Activated naive CD4-positive, alpha-beta T cell treated with anti-CD3 and anti-CD28 coated beads for 36 hours (primary cell): ENCODE measurements at places on chromosomes 6 and 20.

GRCh38 chr6:134424165-134424797 lies 106.4 kb upstream of the SGK1 start:
- DNase-seq, result no peak
- no peak overlapping the region for H3K4me3 ChIP-seq
- H3K27ac ChIP-seq, result no peak overlapping the region
- H3K27me3 ChIP-seq, result no peaks in the 10 kb centered on the region

- peaks cover 53% of the 10 kb centered on the region for H3K27me3 ChIP-seq
- H3K36me3 ChIP-seq, result no peaks in the 10 kb centered on the region
- DNase-seq, result peak; percentile 24
- H3K4me1 ChIP-seq, result peaks cover 15% of the 10 kb centered on the region
- peak overlapping the region; percentile 69 for H3K4me3 ChIP-seq
These were observed 20.8 kb downstream of the HLA-DRA start for GRCh38 chr6:32460528-32460927.

DNA sequence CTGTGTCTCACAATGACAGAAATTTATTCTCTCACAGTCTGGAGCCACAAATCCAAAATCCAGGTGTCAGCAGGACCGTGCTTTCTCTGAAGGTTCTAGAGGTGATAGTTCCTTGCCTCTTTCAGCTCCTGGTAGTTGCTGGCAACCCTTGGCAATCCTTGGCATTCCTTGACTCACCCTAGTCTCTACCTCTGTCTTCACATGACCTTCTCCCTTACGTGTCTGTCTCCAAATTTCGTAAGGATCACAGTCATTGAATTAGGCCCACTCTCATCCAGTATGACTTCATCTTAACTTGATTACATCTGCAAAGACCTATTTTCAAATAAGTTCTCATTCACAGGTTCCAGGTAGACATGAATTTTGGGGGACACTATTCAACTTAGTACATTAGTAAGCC lies 143.1 kb downstream of the CEP57L1 start:
- no peak overlapping the region for H3K4me3 ChIP-seq
- no peak overlapping the region for H3K27ac ChIP-seq
- peaks cover 11% of the 10 kb centered on the region for H3K4me1 ChIP-seq
- no peak for DNase-seq
- H3K27me3 ChIP-seq, result no peaks in the 10 kb centered on the region

DNA sequence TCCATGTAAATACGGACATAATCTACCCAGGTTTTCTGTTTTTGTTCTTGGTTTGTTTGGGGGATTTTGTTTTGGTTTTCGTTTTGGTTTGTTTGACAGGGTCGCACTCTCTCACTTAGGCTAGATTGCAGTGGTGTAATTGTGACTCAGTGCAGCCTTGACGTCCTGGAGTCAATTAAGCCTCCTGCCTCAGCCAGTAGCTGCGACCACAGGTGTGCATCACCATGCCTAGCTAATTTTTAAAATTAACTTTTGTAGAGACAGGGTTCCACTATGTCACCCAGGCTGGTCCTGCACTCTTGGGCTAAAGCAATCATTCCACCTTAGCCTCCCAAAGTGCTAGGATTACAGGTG lies 37.8 kb upstream of the EYA4 start:
- no peaks in the 10 kb centered on the region for H3K27me3 ChIP-seq
- no peak overlapping the region for H3K27ac ChIP-seq
- no peak for DNase-seq
- H3K4me3 ChIP-seq, result no peak overlapping the region

DNA sequence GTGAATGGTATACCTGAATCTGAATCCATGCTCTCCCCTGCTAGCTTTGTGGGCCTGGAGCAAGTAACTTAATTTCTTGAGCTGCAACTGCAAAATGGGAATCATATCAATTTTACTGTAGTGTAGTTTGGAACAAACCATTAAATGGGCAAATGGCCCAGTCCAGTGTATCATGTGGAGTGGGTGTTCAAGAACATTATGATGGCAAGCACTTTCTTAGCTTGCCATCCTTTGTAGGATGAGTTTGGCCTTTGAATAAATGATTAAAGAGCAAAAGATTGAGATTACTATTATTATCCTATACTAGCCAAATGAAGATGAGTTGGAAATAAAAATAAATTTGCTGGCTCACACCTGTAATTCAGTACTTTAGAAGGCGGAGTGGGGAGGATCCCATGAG lies 120.4 kb downstream of the SESN1 start:
- no peak for DNase-seq
- no peak overlapping the region for H3K27ac ChIP-seq
- peaks cover 7% of the 10 kb centered on the region for H3K36me3 ChIP-seq
- H3K4me3 ChIP-seq, result no peak overlapping the region
- H3K4me1 ChIP-seq, result no peaks in the 10 kb centered on the region

DNA sequence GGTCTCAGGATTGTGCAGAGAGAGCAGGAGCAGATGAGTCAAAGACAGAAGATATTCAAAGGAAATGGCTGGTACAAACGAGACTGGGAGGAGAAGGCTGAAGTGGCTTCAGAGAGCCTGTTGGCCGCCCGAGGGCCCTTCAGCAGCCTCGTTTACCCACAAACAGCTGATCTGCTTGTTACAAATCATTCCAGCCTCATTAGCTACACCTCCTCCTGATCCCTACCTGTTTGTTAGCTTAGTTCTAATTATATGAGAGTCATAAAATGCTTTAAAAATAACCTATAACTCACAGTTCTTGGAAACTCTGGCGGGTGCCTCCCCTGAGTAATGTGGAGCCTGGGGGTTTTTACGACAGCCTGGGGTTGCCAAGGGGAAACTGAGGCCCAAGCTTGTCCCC lies 12.6 kb downstream of the GLP1R start:
- no peak overlapping the region for H3K4me3 ChIP-seq
- H3K36me3 ChIP-seq, result no peaks in the 10 kb centered on the region
- H3K4me1 ChIP-seq, result no peaks in the 10 kb centered on the region
- peaks cover 6% of the 10 kb centered on the region for H3K27me3 ChIP-seq
- no peak overlapping the region for H3K27ac ChIP-seq
- no peak for DNase-seq

GRCh38 chr6:113363866-113364265 lies 493.3 kb upstream of the MARCKS start:
- no peak overlapping the region for H3K4me3 ChIP-seq
- no peaks in the 10 kb centered on the region for H3K27me3 ChIP-seq
- no peaks in the 10 kb centered on the region for H3K4me1 ChIP-seq
- no peak overlapping the region for H3K27ac ChIP-seq
- no peak for DNase-seq

DNA sequence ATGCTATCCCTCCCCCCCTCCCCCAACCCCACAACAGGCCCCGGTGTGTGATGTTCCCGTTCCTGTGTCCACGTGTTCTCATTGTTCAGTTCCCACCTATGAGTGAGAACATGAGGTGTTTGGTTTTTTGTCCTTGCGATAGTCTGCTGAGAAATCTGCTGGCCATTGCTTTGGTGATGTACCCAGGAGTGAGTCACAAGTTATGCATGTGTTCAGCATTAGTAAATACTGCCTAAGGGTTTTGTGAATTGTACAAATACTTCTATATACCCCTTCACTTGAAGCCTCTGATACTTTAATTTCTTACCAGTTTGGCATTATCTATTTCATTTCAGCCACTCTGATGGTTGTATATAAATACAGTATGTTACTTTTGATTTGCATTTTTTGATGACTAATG lies 711.3 kb upstream of the GJE1 start:
- H3K27me3 ChIP-seq, result no peaks in the 10 kb centered on the region
- peaks cover 6% of the 10 kb centered on the region for H3K36me3 ChIP-seq
- no peaks in the 10 kb centered on the region for H3K4me1 ChIP-seq
- no peak for DNase-seq

DNA sequence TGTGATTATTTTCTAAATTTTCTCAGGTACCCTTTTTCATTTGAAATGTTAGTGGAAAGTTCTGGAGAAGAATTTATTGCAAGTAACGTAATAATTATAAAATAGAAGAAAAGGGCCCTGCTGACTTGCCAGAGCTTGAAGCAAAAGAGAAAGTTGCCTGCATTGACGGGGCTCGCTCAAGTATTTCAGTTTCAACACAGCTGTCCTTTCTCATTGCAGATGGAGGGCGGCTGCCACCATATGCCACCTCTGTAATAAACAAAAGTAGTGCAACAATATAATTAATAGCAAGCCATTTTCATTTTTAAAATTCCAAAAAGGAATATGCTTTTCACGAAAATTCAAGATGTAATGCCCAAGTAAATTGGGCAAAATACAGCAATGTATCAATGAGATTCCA lies 246.2 kb downstream of the PACRG start:
- no peaks in the 10 kb centered on the region for H3K36me3 ChIP-seq
- no peak overlapping the region for H3K4me3 ChIP-seq
- no peak for DNase-seq
- H3K27ac ChIP-seq, result no peak overlapping the region

DNA sequence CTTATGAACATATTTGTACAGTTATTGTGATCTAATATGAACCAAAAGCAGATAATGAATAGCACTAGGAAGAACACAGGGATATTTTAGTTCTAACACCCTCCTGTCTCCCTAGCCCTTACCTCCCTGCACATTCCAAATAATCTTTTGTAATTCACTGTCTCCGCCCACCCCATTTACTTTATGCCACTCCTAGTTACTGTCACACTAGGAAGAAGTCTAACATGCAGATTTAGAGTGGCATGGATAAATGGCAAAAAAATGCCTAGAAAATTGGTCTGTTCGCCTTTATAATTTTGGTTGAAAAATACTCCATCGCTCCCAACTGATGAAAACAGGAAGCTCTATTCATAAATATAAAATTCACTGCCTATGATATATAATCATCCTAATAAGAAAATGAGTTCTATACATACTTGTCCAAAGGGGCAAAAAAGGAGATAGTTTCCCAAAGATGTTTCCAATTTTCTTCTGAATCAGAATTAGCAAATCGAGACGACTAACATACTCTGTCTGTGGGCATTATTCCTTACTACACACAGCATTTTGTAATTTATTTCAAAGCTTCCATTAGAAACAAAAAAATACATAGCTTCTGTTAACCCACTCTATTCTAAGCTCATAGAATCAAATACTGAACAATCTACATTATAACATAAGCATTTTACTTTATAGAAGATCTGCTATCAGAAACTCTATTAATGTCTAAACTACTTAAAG lies 1.3 kb upstream of the RUNX2 start:
- no peaks in the 10 kb centered on the region for H3K27me3 ChIP-seq
- H3K4me1 ChIP-seq, result peaks cover 62% of the 10 kb centered on the region
- peak overlapping the region; percentile 50 for H3K27ac ChIP-seq
- no peaks in the 10 kb centered on the region for H3K36me3 ChIP-seq
- H3K4me3 ChIP-seq, result no peak overlapping the region
- DNase-seq, result no peak

DNA sequence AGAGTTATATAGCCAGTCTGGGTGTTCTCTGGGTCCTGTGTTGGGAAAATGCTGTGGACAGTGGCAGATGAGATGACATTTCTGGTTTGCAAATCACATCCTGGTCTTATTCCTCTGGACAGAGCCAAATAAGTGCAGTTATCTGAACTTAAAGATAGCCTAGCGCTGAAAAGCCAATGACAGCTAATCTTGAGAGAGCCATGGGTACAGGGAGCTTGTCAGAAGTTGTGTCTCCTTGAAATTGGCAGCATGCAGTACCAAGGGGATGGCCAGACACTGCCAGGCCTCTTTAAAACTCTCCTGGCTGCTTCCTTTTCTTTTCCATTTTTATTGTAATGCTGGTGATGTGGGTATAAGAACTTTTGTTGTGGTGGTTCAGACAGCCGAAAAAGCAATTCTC lies 362.5 kb downstream of the FARS2 start:
- H3K4me3 ChIP-seq, result no peak overlapping the region
- no peak overlapping the region for H3K27ac ChIP-seq
- peaks cover 57% of the 10 kb centered on the region for H3K4me1 ChIP-seq
- peaks cover 2% of the 10 kb centered on the region for H3K36me3 ChIP-seq

- no peak overlapping the region for H3K4me3 ChIP-seq
- no peaks in the 10 kb centered on the region for H3K4me1 ChIP-seq
- no peak for DNase-seq
These were observed 481.3 kb upstream of the CITED2 start for GRCh38 chr6:139855671-139856311.

DNA sequence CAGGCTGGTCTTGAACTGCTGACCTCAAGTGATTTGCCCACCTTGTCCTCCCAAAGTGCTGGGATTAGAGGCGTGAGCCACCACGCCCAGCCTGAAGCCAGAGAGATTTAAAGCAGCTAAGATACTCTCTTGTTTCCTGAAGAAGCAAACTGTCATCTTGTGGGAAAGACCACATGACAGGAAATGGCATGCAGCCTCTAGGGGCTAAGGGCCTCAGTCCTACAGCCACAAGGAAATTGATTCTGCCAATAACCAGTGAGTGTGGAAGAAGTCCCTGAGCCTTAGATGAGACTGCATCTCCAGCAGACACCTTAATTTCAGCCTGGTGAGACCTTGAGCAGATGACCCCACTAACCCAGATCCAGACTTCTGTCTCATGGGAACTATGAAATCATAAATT lies 40.9 kb downstream of the KIZ start:
- DNase-seq, result no peak
- no peaks in the 10 kb centered on the region for H3K27me3 ChIP-seq
- peaks cover 51% of the 10 kb centered on the region for H3K36me3 ChIP-seq
- no peak overlapping the region for H3K27ac ChIP-seq
